ENCODE measurements at places on chromosomes 1 and 21. TPM values are rescaled to one million over a fixed set of nuclear protein-coding genes. Genes with fewer than 3 reads are reported as not detected.

The FCRL2 gene
- 0.62 TPM for total RNA-seq

The LGR6 gene
- total RNA-seq, result 1.9 TPM

The RNU1-1 gene
- total RNA-seq, result 3,774 TPM

The PLEKHG5 gene
- total RNA-seq, result 4.0 TPM

The LYPD8 gene
- not detected for total RNA-seq

The OR2G6 gene
- not detected for total RNA-seq

The MAN1C1 gene
- 25.7 TPM for total RNA-seq

The TCP10L gene
- not detected for total RNA-seq

The FCMR gene
- 133 TPM for total RNA-seq

The CD247 gene
- total RNA-seq, result 331 TPM

The NR1I3 gene
- total RNA-seq, result not detected

The RGS16 gene
- total RNA-seq, result 11.6 TPM

The NTMT2 gene
- not detected for total RNA-seq

The SIK1 gene
- 734 TPM for total RNA-seq

The CD48 gene
- total RNA-seq, result 397 TPM

All from CD8-positive, alpha-beta T cell (primary cell).